GM06990 (cell line): ENCODE measurements at places on chromosomes 13 and 19.

DNA sequence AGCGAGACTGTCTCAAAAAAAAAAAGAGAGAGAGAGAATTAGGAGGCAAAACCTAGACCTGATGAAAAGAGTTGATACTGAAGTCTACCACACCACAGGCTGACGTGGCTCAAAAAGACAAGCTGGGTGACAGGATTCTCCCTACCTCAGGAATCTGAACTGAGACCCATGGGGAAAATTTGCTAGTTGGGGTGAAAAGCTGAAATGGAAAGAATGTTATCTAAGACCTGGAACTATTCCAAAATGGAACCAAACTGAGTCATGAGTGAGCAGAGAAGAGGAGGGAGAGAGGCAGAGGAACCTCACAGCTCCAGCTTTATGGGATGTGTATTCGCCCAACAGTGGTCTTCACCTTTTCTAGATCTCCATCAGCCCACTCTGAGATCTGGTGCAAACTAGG, 11.7 kb downstream of the SMG9 start:
- no peak for DNase-seq

- no peak for DNase-seq
These were observed 97.7 kb upstream of the IPO5 start for GRCh38 chr13:97855570-97856303.

GRCh38 chr19:39828015-39828653, 5.8 kb downstream of the DYRK1B start:
- DNase-seq = no peak

- no peak for DNase-seq
These were observed 15.1 kb downstream of the ILF3 start for GRCh38 chr19:10669246-10669645.

- DNase-seq = no peak
These were observed 65.9 kb downstream of the CHST8 start for GRCh38 chr19:33687481-33688170.

DNA sequence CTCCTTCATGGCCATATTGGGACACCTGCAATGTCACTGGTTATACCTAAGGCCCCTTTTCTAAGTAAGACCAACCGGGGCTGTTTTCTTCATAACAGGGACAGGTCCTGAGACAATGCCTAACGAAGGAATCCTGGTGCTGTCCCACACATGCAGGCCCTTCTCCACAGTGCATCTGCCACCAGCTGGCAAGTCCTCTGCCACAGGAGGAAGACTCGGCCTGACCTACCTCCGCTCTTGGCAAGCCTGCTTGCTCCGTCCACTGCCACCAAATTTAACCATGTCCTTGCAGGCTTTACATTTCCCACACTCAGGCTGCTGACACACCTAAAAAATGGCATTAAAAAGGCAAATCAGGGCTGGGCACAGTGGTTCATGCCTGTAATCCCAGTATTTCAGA, 31.8 kb upstream of the EIF3G start:
- DNase-seq = no peak

GRCh38 chr19:51441410-51442390, 16.6 kb downstream of the SIGLEC8 start:
- peak; percentile 81 for DNase-seq

- no peak for DNase-seq
These were observed 3.9 kb upstream of the ZNF135 start for GRCh38 chr19:58054901-58055874.

- no peak for DNase-seq
These were observed 14.3 kb downstream of the CEACAM6 start for GRCh38 chr19:41769608-41770007.

- DNase-seq = no peak
These were observed 259.5 kb downstream of the ITGBL1 start for GRCh38 chr13:101712026-101712348.

- DNase-seq = no peak
These were observed 46.1 kb upstream of the GPC6 start for GRCh38 chr13:93180356-93180969.
